ENCODE measurements at places on chromosomes 16 and 17. TPM values are rescaled to one million over a fixed set of nuclear protein-coding genes. Genes with fewer than 3 reads are reported as not detected.

The PIGS gene
- 71.5 TPM for total RNA-seq

The RAPGEFL1 gene
- total RNA-seq = 6.8 TPM

- no peaks in the 10 kb centered on the region for H3K27me3 ChIP-seq
- peaks cover 23% of the 10 kb centered on the region for H3K4me1 ChIP-seq
- peaks cover 9% of the 10 kb centered on the region for H3K36me3 ChIP-seq
- H3K27ac ChIP-seq = peak overlapping the region; percentile 94
Observed at GRCh38 chr17:43171586-43172487, 823 bp downstream of the NBR1 start.

- H3K36me3 ChIP-seq = no peaks in the 10 kb centered on the region
- no peak overlapping the region for H3K4me3 ChIP-seq
- no peaks in the 10 kb centered on the region for H3K27me3 ChIP-seq
- DNase-seq = no peak
Observed at GRCh38 chr17:75754378-75755204, 10.4 kb downstream of the GALK1 start.

The CA7 gene
- total RNA-seq = not detected

- peaks cover 21% of the 10 kb centered on the region for H3K4me1 ChIP-seq
- DNase-seq = no peak
- peak overlapping the region; percentile 49 for H3K27ac ChIP-seq
- H3K36me3 ChIP-seq = peaks cover 37% of the 10 kb centered on the region
- H3K4me3 ChIP-seq = no peak overlapping the region
Observed at GRCh38 chr17:47686664-47687327, 7.2 kb upstream of the TBKBP1 start.

DNA sequence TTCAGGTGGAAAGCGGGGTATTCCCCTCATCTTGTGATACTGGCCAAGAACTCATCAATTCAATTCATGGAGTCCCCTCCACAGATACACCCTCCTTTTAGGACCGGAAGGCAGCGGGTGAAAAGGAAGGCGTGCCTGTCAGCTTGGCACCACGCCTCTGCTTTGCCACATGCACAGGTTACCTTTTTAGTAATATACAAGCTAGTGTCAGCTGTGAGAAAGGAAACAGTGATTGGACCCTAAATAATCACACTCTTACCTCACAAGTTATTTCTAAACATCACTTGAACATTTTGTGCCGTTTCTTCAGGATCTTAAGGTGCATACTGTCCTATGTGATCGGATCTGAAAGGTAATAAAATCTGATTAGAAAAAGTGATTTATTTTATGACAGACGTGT lies 15.7 kb downstream of the ZDHHC7 start:
- no peak for DNase-seq
- H3K27ac ChIP-seq = peak overlapping the region; percentile 95
- peaks cover 17% of the 10 kb centered on the region for H3K36me3 ChIP-seq

The PPL gene
- 5.8 TPM for total RNA-seq

The TUBB3 gene
- total RNA-seq = 360 TPM

- H3K4me1 ChIP-seq = no peaks in the 10 kb centered on the region
- no peak overlapping the region for H3K27ac ChIP-seq
- H3K36me3 ChIP-seq = no peaks in the 10 kb centered on the region
- DNase-seq = no peak
- no peak overlapping the region for H3K4me3 ChIP-seq
Observed at GRCh38 chr16:50276801-50277555, 10.6 kb downstream of the ADCY7 start.

DNA sequence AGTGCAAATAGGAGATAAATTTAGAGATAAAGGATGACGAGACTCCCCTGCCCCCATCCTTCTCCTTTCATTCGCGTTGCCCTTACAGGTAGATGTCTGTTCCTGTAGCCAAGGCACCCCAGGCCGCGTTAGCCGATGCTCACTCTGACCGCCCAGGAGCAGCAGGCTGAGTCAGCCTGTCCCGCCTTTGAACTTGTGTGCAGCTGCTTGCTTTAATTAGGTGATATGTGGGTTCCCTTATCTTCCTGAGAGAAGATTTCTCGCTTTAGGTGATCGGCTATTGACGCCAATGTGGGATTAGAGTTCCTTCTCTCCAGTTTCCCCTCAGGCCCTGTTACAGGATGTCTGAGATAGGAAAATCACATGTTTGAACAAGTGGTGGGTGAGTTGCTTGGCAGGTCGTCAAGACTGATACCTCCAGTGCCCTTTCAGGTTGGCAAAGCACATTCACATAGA lies 119.5 kb downstream of the MSI2 start:
- H3K27ac ChIP-seq = no peak overlapping the region
- H3K27me3 ChIP-seq = no peaks in the 10 kb centered on the region
- peak; percentile 70 for DNase-seq
- peaks cover 14% of the 10 kb centered on the region for H3K4me1 ChIP-seq
- no peaks in the 10 kb centered on the region for H3K36me3 ChIP-seq
- H3K4me3 ChIP-seq = no peak overlapping the region

- H3K4me1 ChIP-seq = peaks cover 23% of the 10 kb centered on the region
- no peak overlapping the region for H3K27ac ChIP-seq
- no peak for DNase-seq
- no peak overlapping the region for H3K4me3 ChIP-seq
Observed at GRCh38 chr16:75105306-75106061, 11.1 kb downstream of the LDHD start.

The ARL4D gene
- 19.7 TPM for total RNA-seq

The SLC5A10 gene
- 0.14 TPM for total RNA-seq

The ALDH3A1 gene
- total RNA-seq = not detected

The MT1M gene
- not detected for total RNA-seq

DNA sequence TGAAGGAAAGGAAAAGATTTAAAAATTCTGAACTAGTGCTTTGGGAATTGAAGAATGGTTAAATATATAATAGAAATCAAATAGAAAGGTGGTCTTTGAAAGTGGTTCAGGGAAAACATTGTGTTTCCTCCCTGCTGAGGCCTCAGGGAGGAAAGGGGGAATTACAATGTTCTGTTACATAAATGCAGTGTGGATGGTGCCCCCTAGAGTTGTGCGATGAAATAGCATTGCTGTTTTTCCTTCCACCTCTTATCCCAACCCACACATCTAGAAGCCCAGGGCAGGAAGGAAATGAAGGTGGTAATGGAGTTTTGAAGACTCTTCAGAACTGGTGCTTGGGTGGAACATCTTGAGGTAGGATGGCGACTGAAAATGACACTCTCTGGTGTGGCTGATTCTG lies 6.4 kb upstream of the TOX3 start:
- no peaks in the 10 kb centered on the region for H3K36me3 ChIP-seq
- DNase-seq = no peak
- peaks cover 4% of the 10 kb centered on the region for H3K27me3 ChIP-seq

- H3K4me3 ChIP-seq = no peak overlapping the region
- peak; percentile 14 for DNase-seq
- no peaks in the 10 kb centered on the region for H3K27me3 ChIP-seq
- H3K27ac ChIP-seq = no peak overlapping the region
Observed at GRCh38 chr17:7748076-7748775, 30.7 kb downstream of the DNAH2 start.

The SLC12A3 gene
- total RNA-seq = 0.18 TPM

GRCh38 chr17:15963670-15964110 lies 18.8 kb downstream of the ADORA2B start:
- peak overlapping the region; percentile 64 for H3K27ac ChIP-seq
- no peaks in the 10 kb centered on the region for H3K27me3 ChIP-seq
- no peaks in the 10 kb centered on the region for H3K36me3 ChIP-seq
- H3K4me1 ChIP-seq = peaks cover 58% of the 10 kb centered on the region
- H3K4me3 ChIP-seq = no peak overlapping the region

GRCh38 chr16:85882181-85882810 lies 16.7 kb upstream of the IRF8 start:
- DNase-seq = no peak
- no peaks in the 10 kb centered on the region for H3K36me3 ChIP-seq
- H3K27me3 ChIP-seq = peaks cover 24% of the 10 kb centered on the region
- no peak overlapping the region for H3K4me3 ChIP-seq

The KRTAP2-2 gene
- total RNA-seq = not detected

DNA sequence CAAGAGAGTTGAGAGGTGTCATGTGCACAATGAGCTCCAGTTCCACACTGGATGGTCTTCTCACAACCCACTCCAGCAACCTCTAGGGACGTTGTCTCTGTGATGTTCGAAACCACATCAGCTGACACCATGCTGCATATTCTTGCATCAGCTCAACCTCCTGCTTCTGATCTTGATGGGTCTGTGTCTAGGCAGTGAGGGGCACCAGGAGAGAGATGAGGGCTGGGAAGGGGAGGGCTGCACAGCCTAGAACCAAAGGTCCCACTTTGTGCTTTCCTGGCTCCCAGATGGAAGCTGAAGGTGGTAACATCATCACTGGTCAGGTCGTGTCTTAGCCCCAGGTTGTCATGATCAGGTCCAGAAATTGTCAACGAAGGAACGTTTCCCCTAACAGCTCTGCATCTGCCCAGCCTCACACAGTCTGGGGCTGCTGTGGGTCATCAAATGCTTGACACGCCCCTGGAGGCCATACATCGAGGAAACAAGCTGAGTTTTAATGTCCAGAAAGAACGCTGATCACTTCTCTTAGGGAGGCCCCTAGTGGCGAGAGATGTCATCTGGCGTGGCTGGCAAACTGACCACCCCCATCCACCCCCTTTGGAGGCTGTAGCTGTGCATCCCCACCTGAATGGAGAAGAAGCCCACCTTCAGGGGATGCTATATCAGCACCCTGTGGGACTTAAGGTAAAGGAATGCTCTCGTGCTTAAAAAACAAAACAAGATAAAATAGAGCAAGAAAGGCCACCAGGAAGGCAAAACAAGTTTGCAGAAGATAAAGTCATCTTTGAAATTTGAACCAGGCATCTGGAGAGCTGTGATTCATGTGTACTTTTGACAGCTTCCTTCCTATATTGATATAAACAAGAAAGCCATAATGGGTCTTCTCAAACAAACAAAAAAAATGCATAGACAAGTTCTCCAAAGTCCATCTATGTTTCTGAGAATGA lies 58.3 kb downstream of the WIPI1 start:
- peaks cover 19% of the 10 kb centered on the region for H3K4me1 ChIP-seq
- no peaks in the 10 kb centered on the region for H3K27me3 ChIP-seq
- H3K27ac ChIP-seq = peak overlapping the region; percentile 30
- DNase-seq = peak; percentile 47
- no peaks in the 10 kb centered on the region for H3K36me3 ChIP-seq
- no peak overlapping the region for H3K4me3 ChIP-seq

The DLX3 gene
- total RNA-seq = 1.00 TPM

- no peak for DNase-seq
- no peak overlapping the region for H3K4me3 ChIP-seq
- peaks cover 4% of the 10 kb centered on the region for H3K27me3 ChIP-seq
Observed at GRCh38 chr17:7806587-7806986, 27.4 kb upstream of the KDM6B start.

DNA sequence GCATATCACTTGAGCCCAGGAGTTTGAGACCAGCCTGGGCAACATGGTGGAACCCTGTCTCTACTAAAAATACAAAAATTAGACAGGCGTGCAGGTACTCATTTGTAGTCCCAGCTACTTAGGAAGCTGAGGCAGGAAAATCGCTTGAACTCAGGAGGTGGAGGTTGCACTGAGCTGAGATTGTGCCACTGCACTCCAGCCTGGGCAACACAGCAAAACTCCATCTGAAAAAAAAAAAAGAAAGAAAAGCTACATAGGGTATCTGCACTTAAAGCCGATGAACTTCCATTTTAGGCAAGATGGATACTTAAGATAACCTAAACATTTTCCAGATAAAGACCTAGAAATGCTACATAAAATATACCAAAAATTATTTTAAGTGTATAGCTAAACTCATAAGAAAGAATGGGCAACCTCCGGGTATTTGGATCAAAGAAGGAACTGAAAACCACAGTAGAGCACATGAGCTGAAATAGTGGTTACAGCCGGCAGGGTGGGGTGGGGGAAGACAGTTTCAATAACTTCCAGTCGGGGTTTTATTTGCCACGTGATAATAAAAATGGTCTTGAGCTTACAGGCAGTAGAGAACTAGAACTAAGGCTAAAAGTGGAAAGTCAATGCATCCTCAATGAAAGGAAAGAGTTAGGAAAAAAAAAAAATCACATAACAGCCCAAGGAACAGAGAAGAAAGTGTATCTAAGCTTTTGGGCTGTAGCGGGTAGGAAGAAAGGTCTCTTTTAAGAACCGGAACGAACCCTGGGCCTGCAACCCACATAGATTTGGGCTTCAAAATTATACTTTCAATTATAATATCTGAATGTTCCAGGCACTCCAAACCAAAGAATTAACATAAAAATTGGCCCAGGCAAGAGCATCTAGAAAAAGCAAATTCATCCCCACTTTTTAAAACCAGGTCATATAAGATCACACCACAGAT lies 53.1 kb downstream of the CFDP1 start:
- H3K27me3 ChIP-seq = no peaks in the 10 kb centered on the region
- DNase-seq = no peak
- H3K27ac ChIP-seq = no peak overlapping the region
- H3K36me3 ChIP-seq = peaks cover 2% of the 10 kb centered on the region
- peaks cover 13% of the 10 kb centered on the region for H3K4me1 ChIP-seq

The MYH8 gene
- total RNA-seq = not detected

The KDM6B gene
- total RNA-seq = 50.4 TPM

- H3K4me1 ChIP-seq = no peaks in the 10 kb centered on the region
- H3K36me3 ChIP-seq = no peaks in the 10 kb centered on the region
- H3K4me3 ChIP-seq = no peak overlapping the region
- DNase-seq = no peak
- no peaks in the 10 kb centered on the region for H3K27me3 ChIP-seq
Observed at GRCh38 chr17:58606934-58607333, 84.9 kb downstream of the TEX14 start.

DNA sequence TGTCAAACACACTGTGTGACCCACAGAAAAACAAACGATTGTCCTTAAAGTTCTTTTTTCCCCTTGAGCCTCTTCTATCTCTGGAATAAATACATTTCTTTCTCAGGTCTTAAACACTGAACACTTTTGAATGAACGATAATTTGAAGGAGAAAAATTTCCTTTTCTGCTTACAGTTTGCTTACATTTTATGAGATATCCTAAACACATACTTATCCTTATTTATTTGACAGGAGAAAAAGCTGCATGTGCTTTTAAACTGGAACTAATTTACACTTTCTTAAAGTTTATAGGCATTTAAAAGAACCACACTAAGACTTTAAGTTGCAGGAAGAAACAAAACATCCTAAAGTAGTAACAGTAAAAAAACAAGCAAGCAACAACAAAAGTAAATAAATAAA lies 4.7 kb upstream of the IGF2BP1 start:
- H3K36me3 ChIP-seq = no peaks in the 10 kb centered on the region
- no peak overlapping the region for H3K4me3 ChIP-seq
- H3K27ac ChIP-seq = no peak overlapping the region
- peaks cover 51% of the 10 kb centered on the region for H3K27me3 ChIP-seq
- DNase-seq = no peak

The TAC4 gene
- not detected for total RNA-seq

- H3K4me1 ChIP-seq = peaks cover 7% of the 10 kb centered on the region
- DNase-seq = no peak
- no peak overlapping the region for H3K27ac ChIP-seq
- no peak overlapping the region for H3K4me3 ChIP-seq
Observed at GRCh38 chr17:1736348-1737281, 6.1 kb upstream of the SERPINF2 start.

The WNT9B gene
- 0.84 TPM for total RNA-seq

DNA sequence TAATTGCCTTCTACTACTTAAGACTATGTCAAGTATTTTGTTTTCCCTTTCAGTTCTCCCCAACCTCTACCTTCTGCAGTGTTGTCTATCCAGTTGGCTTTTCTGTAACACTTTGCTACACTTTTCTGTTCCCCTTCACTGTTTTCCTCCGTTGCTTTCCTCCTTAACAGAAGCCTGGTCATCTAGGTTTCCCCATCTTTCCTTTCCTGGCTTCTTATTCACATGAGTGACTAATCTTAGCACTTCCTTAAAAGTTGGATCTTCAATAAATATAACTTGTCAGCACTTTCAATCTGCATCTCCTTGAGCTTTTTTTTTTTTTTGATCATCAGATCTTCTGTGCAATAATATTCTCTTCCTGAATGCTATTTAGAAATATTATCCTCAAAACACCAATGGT lies 2.8 kb upstream of the SLFN11 start:
- DNase-seq = no peak
- no peak overlapping the region for H3K27ac ChIP-seq
- H3K4me3 ChIP-seq = no peak overlapping the region
- H3K36me3 ChIP-seq = no peaks in the 10 kb centered on the region
- H3K27me3 ChIP-seq = peaks cover 24% of the 10 kb centered on the region
- peaks cover 3% of the 10 kb centered on the region for H3K4me1 ChIP-seq

Data from astrocyte (in vitro differentiated cells and primary cell).